Fibroblast of skin of right quadriceps (primary cell): ENCODE measurements at places on chromosomes 12 and 14.

- DNase-seq, result peak; percentile 41
Observed at GRCh38 chr12:90841336-90841735, 113.6 kb downstream of the CCER1 start.

DNA sequence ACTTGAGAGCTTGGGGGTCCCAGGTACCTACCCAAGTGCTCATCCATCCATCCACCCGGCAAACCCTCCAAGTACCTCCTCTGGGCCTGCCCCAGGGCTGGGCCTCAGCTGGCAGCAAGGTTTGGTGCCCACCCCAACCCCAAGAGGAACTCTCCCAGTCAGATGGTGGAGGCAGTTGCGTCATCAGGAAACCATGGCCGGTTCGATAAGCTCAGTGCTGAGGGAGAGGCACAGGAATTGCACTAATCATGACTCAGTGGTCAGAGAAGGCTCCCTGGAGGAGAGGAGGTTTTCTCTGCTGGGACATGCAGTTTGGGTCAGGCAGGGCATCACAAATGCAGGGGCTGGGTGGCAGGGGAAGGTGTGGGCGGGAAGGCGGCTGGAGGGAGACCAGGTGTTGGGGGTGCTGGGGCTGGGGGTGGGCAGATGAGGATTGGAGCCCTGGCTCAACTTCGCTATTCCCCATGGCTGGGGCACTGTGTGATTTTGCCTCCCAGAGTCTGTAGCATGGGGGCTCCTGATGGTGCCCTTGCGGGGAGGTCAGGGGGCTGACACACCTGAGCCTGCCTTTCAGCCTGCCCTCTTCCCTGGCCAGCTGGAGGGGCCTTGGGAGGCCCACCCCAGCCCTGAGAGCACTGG is 32.2 kb downstream of the SH2B3 start:
- peak; percentile 79 for DNase-seq

- DNase-seq, result peak; percentile 42
Observed at GRCh38 chr12:28033538-28033915, 61.0 kb upstream of the PTHLH start.

DNA sequence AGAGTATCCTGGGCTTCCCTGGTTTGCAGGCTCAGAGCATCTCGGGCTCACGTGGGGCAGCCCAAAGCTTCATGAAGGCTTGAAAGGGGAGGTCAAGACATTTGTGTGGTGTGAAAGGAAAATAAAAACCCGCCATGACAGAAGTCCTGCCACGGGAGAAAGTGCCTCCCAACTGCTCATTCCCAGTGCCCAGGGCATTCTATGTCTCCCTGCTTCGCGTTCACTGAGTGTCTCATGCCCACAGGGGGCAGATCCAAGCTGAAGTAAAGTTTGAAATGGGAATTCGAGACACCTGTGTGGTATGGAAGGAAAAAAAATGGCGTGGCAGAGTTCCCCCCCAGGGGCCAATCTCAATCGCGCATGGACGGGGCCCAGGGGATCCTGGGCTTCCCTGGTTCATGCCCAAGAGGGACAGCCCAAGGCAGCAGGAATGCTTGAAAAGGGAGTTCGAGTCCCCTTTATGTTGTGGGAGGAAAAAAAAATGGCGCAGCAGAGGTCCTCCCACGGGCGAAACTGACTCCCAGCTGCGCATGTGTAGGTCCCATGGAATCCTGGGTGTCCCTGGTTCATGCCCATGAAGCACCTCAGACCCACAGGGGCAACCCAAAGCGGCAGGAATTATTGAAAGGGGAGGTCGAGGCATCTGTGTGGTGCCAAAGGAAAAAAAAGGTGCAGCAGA is 576.7 kb downstream of the ALG10 start:
- DNase-seq, result no peak

- DNase-seq, result no peak
Observed at GRCh38 chr12:57743769-57744168, 1.1 kb upstream of the TSPAN31 start.

- no peak for DNase-seq
Observed at GRCh38 chr14:101131451-101131916, 228.0 kb upstream of the RTL1 start.

DNA sequence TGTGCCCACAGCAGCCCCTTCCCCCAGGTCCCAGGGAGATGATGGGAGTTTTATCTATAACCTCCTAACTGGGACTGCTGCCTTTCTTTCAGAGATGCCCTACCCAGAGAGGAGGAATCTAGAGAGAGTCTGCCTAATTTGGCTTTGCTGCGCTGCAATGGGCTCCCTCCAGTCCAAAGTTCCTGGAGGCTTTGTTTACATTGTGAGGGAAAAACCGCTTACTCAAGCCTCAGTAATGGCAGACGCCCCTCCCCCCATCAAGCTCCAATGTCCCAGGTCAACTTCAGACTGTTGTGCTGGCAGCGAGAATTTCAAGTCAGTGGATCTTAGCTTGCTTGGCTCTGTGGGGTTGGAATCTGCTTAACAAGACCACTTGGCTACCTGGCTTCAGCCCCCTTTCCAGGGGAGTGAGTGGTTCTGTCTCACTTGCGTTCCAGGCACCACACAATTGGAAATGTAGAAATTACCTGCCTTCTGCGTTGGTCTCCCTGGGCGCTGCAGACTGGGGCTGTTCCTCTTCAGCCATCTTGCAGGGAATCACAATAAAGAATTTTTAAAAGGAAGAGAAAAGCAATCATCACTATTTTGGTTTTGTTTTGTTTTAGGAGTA is 262.5 kb downstream of the FOXG1 start:
- peak; percentile 8 for DNase-seq

DNA sequence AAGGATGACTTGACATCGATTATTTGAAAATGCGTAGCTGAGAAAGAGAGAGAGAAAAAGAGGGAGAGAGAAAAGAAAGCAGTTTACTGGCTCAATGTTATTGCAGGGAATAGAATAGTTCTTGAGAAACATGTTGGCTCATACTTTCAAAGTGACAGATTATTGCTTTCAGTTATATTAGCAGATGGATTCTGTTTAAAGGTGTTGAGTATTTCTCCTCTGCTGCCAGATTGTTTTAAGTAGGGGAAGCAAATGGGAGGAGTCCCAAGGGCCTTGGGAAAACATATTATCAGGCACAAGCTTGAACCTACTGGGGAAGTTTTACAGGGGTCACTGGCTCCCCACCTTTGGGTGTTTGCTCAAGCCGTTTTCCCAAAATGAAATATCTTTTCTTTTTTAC is 203.8 kb upstream of the SRRM4 start:
- no peak for DNase-seq

GRCh38 chr14:68627050-68627867 is 165.6 kb downstream of the ZFP36L1 start:
- DNase-seq, result no peak

DNA sequence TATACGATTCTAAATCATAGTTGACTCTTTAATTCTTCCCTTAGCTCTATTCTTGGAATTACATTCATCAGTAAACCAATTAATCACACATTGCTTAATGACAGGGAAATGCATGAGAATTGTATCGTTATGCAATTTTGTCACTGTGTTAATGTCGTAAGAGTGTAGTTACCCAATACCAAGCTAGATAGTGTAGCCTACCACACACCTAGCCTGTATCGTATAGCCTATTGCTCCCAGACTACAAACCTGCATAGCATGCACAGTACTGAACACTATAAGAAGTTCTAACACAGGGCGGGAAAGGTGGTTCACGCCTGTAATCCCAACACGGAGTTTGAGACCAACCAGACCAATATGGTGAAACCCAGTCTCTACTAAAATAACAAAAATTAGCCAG is 24.7 kb downstream of the HNRNPC start:
- DNase-seq, result peak; percentile 42

- peak; percentile 13 for DNase-seq
Observed at GRCh38 chr12:66340131-66340530, 37.8 kb downstream of the HELB start.

DNA sequence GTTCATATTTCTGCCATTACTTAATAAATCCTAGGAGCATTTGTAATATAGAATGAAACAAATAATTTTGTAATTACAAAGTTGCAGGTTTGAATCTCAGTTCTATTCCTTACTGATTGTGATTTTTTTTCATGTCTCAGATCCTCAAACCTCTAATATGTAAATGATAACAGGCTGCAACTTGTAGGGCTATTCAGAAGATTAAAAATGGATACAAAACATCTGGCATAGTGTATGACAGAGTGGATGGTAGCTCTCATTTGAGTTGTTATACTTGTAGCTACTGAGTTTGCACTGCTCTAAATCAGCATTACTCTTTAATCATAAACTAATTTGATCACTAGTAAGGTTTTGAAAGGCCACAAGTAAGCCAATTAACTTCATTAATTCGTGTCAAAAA is 406.3 kb upstream of the MGAT4C start:
- no peak for DNase-seq

- DNase-seq, result no peak
Observed at GRCh38 chr14:86540636-86541247, 1010.8 kb downstream of the FLRT2 start.

- DNase-seq, result no peak
Observed at GRCh38 chr12:119996417-119996816, 7.4 kb downstream of the BICDL1 start.

DNA sequence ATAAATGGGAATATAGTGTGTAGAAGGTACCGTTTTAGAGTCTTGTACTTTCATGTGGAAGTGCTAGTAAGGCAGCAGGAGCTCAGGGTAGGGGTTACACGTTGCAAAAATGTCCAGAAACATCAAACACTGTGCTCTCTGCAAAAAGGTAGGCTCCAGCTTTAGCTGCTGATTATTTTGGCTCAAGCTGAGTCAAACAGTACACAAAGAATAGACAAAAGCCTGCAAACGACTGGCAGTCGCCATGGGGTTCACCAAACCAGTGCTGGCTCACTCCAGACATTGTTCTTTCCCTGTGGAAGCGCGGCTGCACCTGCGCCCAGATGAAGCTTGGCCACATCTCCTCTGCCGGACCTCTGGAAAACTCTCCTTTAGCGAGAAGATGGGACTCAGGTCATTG is 45.3 kb upstream of the NAA30 start:
- no peak for DNase-seq

DNA sequence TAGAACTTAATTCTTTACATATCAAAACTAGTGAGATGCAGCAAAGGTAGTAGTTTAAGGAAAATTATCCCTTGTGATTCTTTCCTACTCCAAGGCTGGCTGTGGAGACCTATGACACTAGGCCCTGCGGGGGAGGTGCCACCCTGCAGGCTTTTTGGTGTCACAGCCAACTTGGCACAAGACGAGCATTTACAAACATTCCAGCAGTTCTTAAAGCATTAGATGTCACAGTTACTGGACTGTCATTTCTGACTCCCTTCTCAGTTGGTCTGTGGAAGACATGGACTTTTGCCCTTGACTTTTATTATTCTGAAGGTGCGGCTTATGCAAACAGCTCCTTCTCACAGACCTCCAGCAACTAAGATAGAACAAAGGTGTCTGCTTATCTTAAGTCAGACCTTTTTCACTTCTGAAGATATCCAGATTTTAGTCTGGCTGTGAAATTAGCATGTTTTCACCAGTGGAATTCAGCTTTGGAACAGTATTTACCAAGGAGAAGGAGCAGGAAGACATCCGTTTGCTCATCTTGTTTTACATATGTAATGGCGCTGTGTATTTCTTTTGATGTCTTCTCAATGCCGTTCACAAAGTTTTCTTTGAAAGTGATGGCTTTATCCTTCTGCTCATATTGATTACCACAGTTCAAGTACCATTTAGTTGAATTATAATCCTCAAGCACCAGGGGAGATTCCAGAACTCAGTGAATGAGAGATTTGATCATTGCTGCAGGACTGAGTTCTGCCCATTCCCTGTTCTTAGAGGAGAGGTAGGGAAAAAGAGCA is 17.9 kb downstream of the SRGAP1 start:
- DNase-seq, result peak; percentile 47
